ENCODE measurements at places on chromosomes 4 and X.

DNA sequence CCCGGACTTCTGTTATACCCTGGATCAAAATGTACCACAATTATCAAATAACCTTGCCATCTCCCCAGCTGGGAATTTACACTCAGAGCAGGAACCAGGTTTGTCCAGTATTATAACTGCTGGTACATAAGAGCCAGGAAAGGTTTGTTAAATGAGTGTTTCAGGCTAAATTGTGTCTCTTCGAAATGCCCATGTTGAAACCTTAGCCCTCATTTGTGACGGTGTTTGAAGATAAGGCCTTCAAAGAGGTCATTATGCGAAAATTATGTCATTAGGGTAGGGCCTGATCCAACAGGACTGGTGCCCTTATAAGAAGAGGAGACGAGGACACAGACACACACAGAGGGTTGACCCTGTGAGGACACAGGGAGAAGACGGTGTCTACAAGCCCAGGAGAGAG, 73.5 kb upstream of the DHRSX start:
- DNase-seq = no peak

DNA sequence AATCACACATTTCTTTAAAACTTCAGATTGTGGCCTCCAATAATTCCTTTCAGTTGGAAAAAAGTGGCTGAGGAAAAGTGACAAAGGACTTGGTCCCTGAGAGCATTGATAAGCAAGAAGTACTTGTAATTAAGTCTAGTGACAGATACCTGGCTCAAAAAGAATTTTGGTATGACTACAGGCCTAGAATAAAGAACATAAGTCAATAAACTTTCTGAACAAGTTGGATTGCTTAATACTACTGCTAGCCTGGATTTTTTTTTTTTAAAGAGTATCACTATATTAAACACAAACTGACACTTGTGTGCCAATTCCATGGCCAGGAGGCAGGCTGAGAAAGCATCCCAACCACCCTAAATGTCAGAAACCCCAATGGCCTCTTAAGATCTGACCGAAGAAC, 49.3 kb upstream of the PDGFC start:
- no peak for DNase-seq

- DNase-seq = no peak
Measured at GRCh38 chr4:108662629-108663028, 12.2 kb downstream of the OSTC start.

DNA sequence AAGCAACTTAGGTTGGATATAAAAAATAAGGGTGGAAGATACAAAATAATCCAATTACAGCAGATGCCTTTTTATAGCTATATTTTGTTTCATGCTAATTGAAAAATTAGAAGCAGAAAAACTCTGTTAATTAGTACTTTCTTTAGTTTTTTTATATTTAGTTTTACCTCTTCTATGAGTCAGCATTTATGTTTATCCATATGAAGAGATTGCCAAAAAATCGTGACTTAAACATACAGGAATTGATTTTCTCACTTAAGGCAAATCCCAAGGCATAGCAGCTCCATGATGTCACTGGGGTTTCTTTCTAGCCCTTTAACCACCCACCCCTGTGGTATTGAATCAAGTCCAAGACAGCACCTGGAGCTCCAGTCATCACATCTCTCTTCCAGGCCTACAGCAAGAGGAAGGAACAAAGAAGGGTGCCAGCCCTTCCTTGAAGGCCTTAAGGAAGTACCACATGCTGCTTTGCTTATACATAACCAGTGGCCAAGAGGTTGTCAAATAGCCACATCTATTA, 365.8 kb upstream of the TENM3 start:
- no peak for DNase-seq

GRCh38 chr4:104093247-104093646, 373.5 kb upstream of the TACR3 start:
- no peak for DNase-seq

DNA sequence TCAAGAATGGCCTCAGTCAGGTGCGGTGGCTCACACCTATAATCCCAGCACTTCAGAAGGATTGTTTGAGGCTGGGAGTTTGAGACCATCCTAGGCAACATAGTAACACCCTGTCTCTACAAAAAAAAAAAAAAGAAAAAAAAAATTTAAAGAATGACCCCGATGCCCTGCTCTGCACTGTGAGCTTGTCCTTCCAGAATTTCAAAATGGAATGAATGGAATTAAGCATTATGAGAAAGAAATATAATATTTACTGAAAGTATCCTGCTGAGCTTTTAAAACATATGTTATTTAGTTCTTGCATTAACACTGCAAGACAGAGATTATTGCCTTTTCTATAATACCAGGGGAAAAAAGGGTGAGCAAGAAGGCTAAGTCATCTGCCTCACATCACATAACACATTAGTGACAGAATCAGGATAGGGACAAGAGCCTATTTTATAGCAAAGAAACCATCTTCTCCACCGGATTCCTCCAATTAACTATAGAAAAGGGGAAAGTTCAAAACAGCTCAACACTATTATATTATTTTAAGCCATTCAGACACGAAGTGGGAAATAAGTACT, 41.9 kb upstream of the GAB1 start:
- DNase-seq = no peak

GRCh38 chr4:48047421-48047844, 30.9 kb downstream of the NIPAL1 start:
- DNase-seq = no peak

Measured in GM03348 (cell line).